ENCODE measurements at places on chromosomes 3 and 15. TPM values are rescaled to one million over a fixed set of nuclear protein-coding genes. Genes with fewer than 3 reads are reported as not detected.

DNA sequence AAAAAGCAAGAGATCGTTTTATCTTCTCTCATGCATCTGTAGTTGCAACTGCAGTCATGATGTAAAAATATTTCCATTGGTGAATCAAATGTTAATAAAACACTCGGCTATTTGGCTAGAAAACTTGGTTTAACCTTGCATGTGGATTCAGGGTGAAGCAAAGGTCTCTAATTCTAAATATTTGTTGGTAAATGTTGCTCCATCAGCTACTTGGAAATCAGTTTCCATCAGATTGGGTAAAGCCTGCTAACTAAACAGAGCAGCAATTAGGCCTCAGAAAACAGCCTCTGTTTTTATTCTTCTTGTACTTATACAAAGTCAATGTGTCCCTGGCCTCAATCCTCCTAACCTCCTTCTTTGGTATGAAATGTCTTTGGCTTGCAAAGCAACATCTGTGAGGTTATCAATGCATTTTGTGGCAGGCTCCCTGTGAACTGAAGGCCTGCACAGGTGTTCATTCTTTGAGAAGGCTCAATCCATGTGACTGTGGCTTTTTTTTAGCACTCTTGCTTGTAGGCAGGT, 312.3 kb downstream of the WDR72 start:
- DNase-seq = no peak

DNA sequence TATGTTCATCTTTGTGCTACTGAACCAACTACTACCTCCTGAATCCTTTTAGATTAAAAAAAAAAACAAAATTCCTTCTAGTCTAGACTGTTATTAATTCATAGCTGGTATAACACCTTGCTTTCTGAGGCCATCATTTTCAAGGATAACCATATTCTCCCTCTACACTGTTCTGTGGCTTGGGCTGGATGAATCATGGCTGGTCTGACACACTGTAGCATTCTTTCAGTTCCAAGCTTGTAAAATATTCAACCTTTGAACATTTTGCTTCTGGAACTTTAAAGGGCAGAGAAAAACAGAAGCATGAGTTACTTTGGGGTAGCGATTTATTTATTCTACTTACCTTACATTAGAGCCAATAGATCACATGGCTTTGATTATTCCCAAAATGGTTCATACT, 7.6 kb downstream of the HSPBAP1 start:
- no peak for DNase-seq

GRCh38 chr3:126446791-126447190, 28.9 kb downstream of the ZXDC start:
- no peak for DNase-seq

DNA sequence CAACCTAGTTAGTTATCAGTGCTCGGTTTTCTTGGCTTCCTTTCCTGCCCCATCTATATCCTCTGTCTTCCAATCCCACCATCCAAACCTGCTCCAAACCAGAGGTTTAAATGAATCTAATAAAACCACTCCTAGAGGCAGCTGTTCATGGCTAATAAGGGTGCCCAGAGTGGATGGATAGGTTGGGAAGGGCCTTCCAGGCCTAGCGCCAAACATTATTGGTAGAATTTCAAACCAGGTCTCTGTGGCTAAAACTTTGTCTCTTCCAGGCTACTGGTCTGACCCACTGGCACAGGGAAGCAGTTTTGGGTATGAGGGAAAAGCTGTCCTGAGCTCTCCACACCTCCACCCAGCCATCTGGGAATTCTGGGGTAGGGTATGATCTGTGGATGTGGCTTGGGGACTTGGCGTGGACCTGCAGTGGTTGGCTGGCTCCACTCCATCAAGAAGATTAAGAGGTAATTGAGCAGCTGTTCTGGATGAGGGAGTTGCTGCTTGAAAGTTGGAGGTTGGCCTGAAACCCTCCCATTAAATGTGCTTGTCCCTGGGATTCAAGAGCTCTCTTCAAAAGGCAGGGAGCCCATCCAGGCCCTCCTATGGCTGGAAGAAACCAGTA, 29.3 kb upstream of the INSYN1 start:
- DNase-seq = no peak

DNA sequence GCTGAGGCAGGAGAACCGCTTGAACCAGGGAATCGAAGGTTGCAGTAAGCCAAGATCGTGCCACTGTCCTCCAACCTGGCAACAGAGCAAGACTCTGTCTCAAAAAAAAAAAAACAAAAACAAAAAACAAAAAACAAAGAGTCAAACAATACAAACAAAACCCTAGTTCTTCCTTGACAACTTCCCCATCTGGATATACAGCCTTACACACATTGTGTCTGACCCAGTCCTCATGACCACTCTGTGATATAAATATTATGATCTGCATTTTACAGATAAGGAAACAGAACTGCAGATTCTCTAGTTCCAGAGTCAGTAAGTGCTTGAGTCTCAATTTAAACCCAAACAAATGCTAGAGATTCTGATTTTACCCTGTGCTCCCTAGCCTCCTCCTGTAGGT, 4.8 kb upstream of the ESYT3 start:
- DNase-seq = no peak

DNA sequence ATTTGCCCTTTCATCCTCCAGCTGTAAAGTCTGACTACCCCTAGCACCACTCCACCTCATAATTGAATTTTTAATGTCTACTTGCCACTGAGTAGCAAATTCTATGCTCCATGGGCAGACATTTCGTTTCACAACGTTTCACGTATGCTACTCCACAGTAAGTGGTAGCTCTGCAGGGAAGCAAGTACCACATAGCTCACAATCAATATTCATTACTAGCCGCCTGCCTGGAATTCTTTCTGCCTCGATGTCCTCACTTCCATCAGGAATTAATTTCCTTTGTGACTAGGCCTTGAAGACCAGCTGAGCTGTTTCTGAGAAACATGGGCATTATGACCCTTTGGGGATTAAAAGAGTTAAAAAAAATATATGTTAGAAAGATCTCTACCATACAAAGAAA, 15.3 kb downstream of the NPTN start:
- DNase-seq = no peak

The SPATA12 gene
- total RNA-seq = not detected

The SLC6A11 gene
- total RNA-seq = 0.15 TPM

The ADIPOQ gene
- total RNA-seq = 2,151 TPM

All from breast epithelium (tissue), 4 donors.